Activated T-helper 1 cell treated with anti-CD3 and anti-CD28 coated beads, Interleukin-12 subunit alpha, Interleukin-12 subunit beta, Interleukin-2, Interleukin-4 antibody, amounts not matched to agents 30 ng/mL and 10 ng/mL and 1 ng/mL, durations not matched to agents 14 hours and 24 hours and 36 hours (primary cell): ENCODE measurements at places on chromosomes 11 and 22. TPM values are rescaled to one million over a fixed set of nuclear protein-coding genes. Genes with fewer than 3 reads are reported as not detected.

DNA sequence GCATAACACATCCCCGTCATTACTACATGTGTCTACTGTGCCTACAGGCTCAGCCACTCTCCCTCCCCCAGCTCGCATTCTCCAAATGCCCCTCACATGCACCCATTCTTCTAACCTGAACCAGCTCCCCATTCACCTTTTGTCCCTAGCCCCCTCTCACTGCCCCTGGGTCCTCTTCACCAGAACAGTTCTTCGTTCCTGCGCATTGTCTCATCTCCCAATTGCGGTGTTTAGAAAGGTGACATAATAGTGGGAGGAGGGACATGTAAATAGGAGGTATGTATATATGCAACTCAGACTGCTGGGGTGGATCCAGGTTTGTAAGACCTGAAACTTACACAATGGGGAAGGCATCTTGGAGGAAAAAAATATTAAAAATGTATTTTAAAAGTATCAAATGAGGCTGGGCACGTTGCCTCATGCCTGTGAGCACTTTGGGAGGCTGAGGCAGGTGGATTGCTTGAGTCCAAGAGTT is 4.7 kb upstream of the VSIG2 start:
- DNase-seq = no peak

GRCh38 chr11:119384332-119384731 is 2.8 kb upstream of the USP2 start:
- DNase-seq = no peak

- no peak for DNase-seq
These were observed 408.9 kb downstream of the OPCML start for GRCh38 chr11:133123366-133123765.

- peak; percentile 32 for DNase-seq
These were observed 3.4 kb downstream of the CLPB start for GRCh38 chr11:72430741-72431570.

DNA sequence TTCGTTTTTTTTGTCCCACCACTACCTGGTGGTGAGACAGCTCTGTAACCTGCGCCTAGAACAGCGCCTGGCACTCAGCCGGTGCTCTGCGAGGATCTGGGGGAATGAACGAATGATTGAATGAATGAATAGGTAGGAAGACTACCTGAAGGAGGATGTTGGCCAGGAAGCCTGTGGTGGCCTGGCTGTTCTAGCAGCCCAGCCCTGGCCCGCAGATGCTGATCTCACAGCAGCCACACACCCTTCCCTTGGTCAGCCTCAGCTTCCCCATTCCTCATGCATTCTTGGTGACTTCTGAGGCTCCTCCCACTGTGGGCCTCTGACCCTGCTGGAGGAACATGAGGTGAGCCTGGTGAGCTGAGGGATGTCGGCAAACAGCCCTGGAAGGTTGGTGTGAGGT is 3.7 kb downstream of the TRPM5 start:
- DNase-seq = no peak

GRCh38 chr11:17735818-17736578 is 1.4 kb downstream of the KCNC1 start:
- DNase-seq = no peak

GRCh38 chr11:72123117-72123653 is 10.7 kb upstream of the ANAPC15 start:
- no peak for DNase-seq

APOL6 gene
- total RNA-seq = 27.3 and 27.7 TPM in 2 replicates

KRTAP5-2 gene
- total RNA-seq = not detected in 2 replicates
